HCEC 1CT (cell line): ENCODE measurements at places on chromosomes 3 and 15.
A peak's percentile ranks its signal among the peaks of the same experiment; 100 is the strongest.

GRCh38 chr15:23671481-23671880, 15.6 kb downstream of the NDN start:
- no peak for DNase-seq

- DNase-seq = no peak
Observed at GRCh38 chr3:55247666-55248065, 239.4 kb downstream of the WNT5A start.

DNA sequence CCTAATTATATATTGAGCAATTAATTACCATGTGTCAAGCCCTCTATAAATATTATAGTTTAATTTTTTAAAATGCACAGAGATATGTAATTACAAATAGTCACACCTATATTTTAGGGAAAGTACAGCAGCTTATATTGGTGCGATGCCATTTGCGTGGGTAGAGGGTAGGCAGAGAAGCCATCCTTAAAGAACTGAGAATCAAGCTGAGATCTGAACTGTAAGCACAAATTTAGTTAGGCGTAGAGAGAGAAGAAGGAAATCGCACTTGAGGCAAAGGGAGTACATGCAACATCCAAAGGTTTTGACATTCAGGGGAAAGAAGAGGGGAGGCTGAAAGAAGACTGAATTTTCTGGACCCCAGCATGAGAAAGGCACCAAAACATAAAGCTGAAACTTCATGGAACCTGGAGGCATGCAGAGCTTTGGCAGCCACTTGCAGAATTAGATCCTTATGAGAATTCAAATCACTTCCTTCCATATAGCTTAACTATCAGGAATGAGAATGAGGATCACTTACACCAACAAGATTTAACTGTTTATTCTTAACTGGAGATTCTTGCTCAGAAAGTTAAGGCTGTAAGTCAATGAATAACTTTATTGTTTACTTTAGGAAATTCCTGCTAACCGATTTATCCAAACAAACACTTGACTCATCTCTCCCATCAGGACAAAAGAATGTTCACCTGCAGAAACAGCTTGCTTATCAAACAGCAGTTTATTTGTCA, 114.3 kb downstream of the TGFBR2 start:
- DNase-seq = peak; percentile 92

DNA sequence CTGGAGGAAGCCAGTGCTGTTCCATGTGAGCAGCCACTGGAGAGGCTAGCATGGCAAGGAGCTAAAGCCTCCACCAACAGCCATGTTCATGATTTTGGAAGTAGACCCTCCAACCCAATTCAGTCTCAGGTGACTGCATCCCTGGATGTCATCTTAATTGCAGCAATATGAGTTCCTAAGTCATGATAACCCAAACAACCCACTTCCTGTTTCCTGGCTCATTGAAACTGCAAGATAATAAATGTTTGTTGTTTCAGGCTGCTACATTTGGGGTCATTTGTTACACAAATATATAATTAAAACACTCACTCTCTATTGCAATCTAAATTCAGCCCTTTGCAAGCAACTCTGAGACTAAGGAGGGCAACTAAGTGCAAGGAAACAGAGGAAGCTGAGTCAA, 62.4 kb upstream of the SLC24A5 start:
- no peak for DNase-seq

- peak; percentile 54 for DNase-seq
Observed at GRCh38 chr3:19891740-19892139, 42.3 kb downstream of the EFHB start.

DNA sequence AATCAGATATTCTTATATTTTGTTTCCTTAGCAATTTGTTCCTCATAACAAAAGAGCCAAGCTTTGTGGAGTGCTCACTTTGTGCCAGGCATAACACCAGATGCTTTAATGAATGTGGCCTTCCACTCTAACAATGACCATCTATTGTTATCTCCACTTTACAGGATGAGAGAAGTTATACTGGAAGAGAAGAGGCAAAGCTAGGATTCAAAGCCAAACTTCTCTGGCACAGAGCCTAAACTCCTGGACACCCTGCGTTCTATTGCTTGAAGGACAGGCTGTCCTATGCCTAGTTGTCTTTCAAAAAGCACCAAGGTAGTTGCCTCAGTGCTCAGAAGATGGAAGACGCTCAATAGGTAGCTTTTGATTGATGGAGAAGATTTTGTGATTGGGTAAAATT, 123.2 kb upstream of the FEZF2 start:
- DNase-seq = no peak

GRCh38 chr3:101868534-101869464, 19.5 kb downstream of the NFKBIZ start:
- no peak for DNase-seq
